ENCODE measurements at places on chromosomes 5 and 9.

DNA sequence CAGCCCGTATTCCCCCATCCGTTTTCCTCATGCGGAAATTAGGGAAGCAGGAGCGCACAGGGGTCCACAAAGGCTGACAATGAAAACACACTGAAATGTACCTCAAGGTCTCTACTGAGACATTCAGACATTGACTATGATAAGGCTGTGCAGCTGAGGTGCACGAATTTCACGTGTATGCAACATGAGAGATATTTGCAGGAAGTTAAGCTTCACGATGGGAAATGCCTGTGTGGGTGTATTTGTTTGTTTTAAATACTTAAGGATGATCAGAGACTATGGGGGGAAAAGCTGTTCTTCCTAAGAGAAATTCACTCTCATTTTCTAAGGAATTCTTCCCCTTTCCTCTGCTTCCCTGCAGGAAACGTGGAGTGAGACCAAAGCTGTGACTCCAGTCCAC is 2.6 kb upstream of the SPATA31E1 start:
- DNase-seq = peak; percentile 11
- peaks cover 3% of the 10 kb centered on the region for H3K4me1 ChIP-seq
- H3K4me3 ChIP-seq = no peak overlapping the region
- no peaks in the 10 kb centered on the region for H3K27me3 ChIP-seq
- H3K27ac ChIP-seq = no peak overlapping the region

- H3K27me3 ChIP-seq = no peaks in the 10 kb centered on the region
- no peak overlapping the region for H3K27ac ChIP-seq
- H3K36me3 ChIP-seq = no peaks in the 10 kb centered on the region
- H3K4me3 ChIP-seq = no peak overlapping the region
Observed at GRCh38 chr5:82205005-82205404, 73.1 kb downstream of the RPS23 start.

GRCh38 chr9:26685818-26686217 is 206.8 kb downstream of the CAAP1 start:
- no peak for DNase-seq
- H3K27me3 ChIP-seq = no peaks in the 10 kb centered on the region
- no peaks in the 10 kb centered on the region for H3K36me3 ChIP-seq
- H3K4me3 ChIP-seq = no peak overlapping the region

GRCh38 chr5:63101870-63102269 is 523.3 kb downstream of the LRRC70 start:
- no peaks in the 10 kb centered on the region for H3K36me3 ChIP-seq
- H3K27ac ChIP-seq = no peak overlapping the region
- H3K4me3 ChIP-seq = no peak overlapping the region

- H3K27me3 ChIP-seq = no peaks in the 10 kb centered on the region
- H3K4me1 ChIP-seq = no peaks in the 10 kb centered on the region
- DNase-seq = no peak
- H3K4me3 ChIP-seq = no peak overlapping the region
Observed at GRCh38 chr5:78757269-78758053, 108.9 kb upstream of the LHFPL2 start.

GRCh38 chr5:37055383-37055990 is 178.9 kb downstream of the NIPBL start:
- no peaks in the 10 kb centered on the region for H3K27me3 ChIP-seq
- no peak overlapping the region for H3K27ac ChIP-seq
- no peak overlapping the region for H3K4me3 ChIP-seq
- no peak for DNase-seq
- H3K4me1 ChIP-seq = no peaks in the 10 kb centered on the region
- H3K36me3 ChIP-seq = peaks cover 5% of the 10 kb centered on the region

GRCh38 chr9:114259798-114260523 is 62.9 kb upstream of the ORM1 start:
- H3K36me3 ChIP-seq = no peaks in the 10 kb centered on the region
- no peak overlapping the region for H3K27ac ChIP-seq
- H3K4me3 ChIP-seq = no peak overlapping the region
- no peak for DNase-seq

DNA sequence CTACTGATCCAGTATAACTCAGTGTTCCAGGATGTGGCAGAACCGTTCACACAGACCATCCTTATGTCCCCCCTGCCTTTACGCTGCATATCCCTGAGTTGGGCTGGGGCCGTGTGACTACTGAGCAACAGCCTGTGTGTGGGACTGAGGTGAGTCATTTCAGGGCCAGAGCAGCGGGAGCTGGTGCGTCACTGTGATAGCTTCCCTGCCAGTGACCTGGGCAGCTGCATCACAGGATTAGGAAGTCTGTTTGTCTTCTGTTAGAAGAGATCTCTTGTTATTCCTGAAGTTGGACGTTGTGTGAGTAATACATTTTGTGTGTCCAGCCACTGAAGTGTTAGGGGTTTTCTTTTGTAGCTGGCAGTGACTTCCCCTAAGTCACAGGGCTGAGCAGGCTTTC is 35.6 kb downstream of the TPPP start:
- H3K4me3 ChIP-seq = no peak overlapping the region
- no peaks in the 10 kb centered on the region for H3K36me3 ChIP-seq
- H3K4me1 ChIP-seq = peaks cover 10% of the 10 kb centered on the region
- peak; percentile 80 for DNase-seq
- H3K27ac ChIP-seq = peak overlapping the region; percentile 82

DNA sequence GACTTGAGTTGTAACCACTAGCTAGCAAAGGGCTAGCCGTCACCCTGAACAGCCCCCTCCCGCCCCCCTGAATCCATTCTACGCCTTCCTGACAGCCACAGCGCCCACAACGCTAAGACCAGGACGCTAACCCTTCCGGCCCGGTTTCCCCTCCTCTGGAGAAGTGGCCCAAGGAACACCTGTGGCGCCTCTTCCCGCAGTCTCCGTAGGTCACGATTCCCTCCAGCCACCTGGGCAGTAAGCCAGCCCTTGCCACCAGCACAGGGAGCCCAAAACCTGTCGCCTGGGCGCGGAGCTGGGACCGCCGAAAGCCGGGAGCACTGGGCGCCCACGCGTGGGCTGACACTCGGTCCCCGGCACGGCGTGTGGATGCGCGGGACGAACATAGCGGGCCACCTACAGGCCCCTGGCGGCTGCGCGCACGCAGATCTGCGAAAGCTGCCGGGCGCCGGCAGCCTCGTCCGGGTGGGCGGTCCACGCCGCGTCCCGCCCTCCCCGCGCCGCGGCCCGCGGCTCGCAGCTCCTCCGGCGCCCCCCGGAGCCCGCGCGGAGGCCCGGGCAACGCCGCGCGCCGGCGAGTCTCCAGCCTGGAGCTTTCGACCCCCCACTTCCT is 596 bp downstream of the IRF1 start:
- DNase-seq = peak; percentile 46
- H3K27ac ChIP-seq = peak overlapping the region; percentile 89
- H3K4me3 ChIP-seq = peak overlapping the region; percentile 90
- peaks cover 19% of the 10 kb centered on the region for H3K4me1 ChIP-seq

- no peak overlapping the region for H3K4me3 ChIP-seq
- DNase-seq = no peak
- H3K27ac ChIP-seq = no peak overlapping the region
- H3K27me3 ChIP-seq = no peaks in the 10 kb centered on the region
Observed at GRCh38 chr5:143635146-143635752, 176.7 kb upstream of the HMHB1 start.

GRCh38 chr5:116876240-116876840 is 301.7 kb upstream of the SEMA6A start:
- no peak overlapping the region for H3K27ac ChIP-seq
- H3K4me3 ChIP-seq = no peak overlapping the region
- no peaks in the 10 kb centered on the region for H3K4me1 ChIP-seq
- no peaks in the 10 kb centered on the region for H3K27me3 ChIP-seq

- DNase-seq = peak; percentile 67
- H3K4me3 ChIP-seq = no peak overlapping the region
- H3K4me1 ChIP-seq = no peaks in the 10 kb centered on the region
- H3K27ac ChIP-seq = no peak overlapping the region
- no peaks in the 10 kb centered on the region for H3K36me3 ChIP-seq
Observed at GRCh38 chr5:103587185-103587748, 24.7 kb upstream of the NUDT12 start.

GRCh38 chr9:85541876-85542275 is 199.9 kb downstream of the AGTPBP1 start:
- H3K27me3 ChIP-seq = no peaks in the 10 kb centered on the region
- no peaks in the 10 kb centered on the region for H3K4me1 ChIP-seq
- no peak for DNase-seq
- no peak overlapping the region for H3K27ac ChIP-seq
- no peak overlapping the region for H3K4me3 ChIP-seq

DNA sequence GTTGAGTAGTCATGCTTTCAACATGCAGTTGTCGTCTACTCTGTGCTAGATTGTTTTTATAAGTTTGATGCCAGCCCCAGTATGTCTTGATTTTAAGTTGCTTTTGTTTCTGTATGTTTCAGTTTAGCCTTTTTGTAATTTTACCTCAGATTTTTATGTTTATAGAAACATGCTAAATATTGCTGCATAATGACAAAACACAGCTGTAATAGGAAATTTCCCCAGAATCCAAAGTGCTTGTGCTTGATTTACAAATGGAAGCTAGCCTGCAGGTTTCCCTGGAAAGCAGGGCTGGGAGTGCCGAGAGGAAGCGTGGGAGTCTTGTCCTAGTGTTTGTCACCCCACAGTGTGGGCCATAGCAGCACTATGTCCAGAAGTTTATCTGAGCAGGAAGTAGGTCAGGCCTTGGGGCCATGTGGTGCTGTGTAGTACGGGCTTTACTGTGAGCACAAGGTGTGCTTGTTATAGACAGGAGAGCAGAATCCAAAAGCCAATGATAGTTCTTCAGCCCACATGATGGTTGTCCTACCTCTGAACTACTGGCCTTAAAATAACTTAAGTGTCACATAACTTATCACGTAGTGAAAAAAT is 100.0 kb upstream of the NREP start:
- no peak for DNase-seq
- no peak overlapping the region for H3K27ac ChIP-seq
- no peak overlapping the region for H3K4me3 ChIP-seq
- H3K27me3 ChIP-seq = no peaks in the 10 kb centered on the region
- no peaks in the 10 kb centered on the region for H3K36me3 ChIP-seq

GRCh38 chr5:171745602-171746001 is 40.0 kb upstream of the SMIM23 start:
- peaks cover under 1% of the 10 kb centered on the region for H3K4me1 ChIP-seq
- no peaks in the 10 kb centered on the region for H3K36me3 ChIP-seq
- H3K4me3 ChIP-seq = no peak overlapping the region

GRCh38 chr5:80195837-80196400 is 59.9 kb downstream of the SERINC5 start:
- no peak overlapping the region for H3K27ac ChIP-seq
- no peaks in the 10 kb centered on the region for H3K36me3 ChIP-seq
- H3K4me3 ChIP-seq = no peak overlapping the region

DNA sequence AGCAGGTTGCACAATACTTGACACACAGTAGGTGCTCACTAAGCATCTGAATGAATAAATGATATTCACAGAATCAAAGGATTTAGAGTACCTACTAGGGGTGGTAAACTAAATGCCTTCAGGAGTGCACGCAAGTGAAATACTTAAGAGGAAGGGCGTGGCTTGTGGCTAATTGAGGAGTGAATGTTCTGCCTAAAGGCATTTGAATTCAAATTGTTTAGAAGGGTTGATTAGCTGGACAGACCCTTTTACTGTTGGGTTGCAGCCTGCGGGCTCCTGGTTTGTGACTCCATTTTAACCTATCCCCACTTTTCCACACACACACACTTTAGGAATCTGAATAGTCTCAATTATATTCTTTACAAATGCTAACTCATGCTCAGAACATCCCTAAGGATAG is 63.1 kb downstream of the PPP2R2B start:
- no peak overlapping the region for H3K4me3 ChIP-seq
- no peaks in the 10 kb centered on the region for H3K4me1 ChIP-seq
- H3K27ac ChIP-seq = no peak overlapping the region
- no peak for DNase-seq
- H3K36me3 ChIP-seq = no peaks in the 10 kb centered on the region

DNA sequence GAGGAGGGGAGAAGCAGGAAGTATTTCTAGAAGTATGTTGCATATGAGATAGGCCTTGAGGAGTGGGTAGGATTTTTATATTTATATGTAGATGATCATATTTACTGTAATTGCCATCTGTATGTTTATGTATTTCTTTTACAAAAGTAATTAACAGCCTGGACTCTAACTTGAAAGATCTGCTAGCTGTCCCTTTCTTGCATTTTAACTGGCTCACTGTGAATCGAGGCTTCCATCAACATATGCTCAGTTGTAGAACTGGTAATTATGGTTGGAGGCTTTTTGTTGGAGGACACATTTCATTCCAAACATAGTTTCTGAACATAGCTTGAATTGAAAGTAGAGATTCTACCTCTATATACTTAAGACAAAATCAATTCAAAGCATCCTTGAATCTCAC is 23.4 kb downstream of the ABLIM3 start:
- H3K27ac ChIP-seq = no peak overlapping the region
- no peaks in the 10 kb centered on the region for H3K36me3 ChIP-seq
- H3K27me3 ChIP-seq = no peaks in the 10 kb centered on the region
- no peaks in the 10 kb centered on the region for H3K4me1 ChIP-seq

DNA sequence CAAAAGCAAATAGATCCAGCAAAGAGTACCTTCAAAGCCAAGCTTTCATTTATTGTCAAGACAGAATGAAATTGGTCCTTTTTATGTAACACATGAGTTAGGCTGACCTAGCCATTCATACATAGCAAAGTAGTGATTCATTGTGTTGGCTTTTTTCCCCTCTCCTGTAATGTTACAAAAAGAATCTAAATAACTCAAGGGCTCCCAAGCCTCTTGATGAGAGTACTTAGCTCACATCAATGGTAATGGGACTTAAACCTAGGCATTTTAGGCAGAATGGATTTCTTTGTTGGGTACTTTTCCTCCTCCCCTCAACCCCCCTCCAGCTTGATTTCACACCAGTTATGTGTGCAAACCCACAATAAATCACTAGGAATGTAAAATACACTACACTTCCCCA is 123.7 kb downstream of the EBF1 start:
- no peak overlapping the region for H3K27ac ChIP-seq
- no peaks in the 10 kb centered on the region for H3K27me3 ChIP-seq
- DNase-seq = peak; percentile 71
- H3K4me1 ChIP-seq = peaks cover 31% of the 10 kb centered on the region
- no peaks in the 10 kb centered on the region for H3K36me3 ChIP-seq

DNA sequence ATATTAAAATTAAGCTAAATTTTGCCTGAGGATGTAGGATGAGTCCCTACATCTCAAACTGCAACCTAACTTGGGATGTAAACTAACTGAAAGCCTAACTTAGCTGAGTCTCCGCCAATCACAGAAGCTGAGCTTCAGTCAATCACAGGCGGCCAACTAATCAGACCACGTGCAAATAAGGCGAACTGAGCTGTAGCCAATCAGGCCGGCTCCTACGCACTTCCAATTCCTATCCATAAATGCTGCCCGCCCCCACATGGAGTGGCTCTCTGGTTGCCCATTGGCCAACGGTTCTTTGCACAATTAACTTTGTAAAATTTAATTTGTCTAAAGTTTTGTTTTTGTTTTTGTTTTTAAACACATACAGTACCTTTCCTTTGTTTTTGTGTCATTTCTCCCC is 13.9 kb upstream of the GPX8 start:
- peaks cover 5% of the 10 kb centered on the region for H3K4me1 ChIP-seq
- H3K36me3 ChIP-seq = no peaks in the 10 kb centered on the region
- H3K27ac ChIP-seq = no peak overlapping the region
- no peak for DNase-seq

- no peak overlapping the region for H3K27ac ChIP-seq
- no peak overlapping the region for H3K4me3 ChIP-seq
- DNase-seq = no peak
- no peaks in the 10 kb centered on the region for H3K36me3 ChIP-seq
- H3K27me3 ChIP-seq = no peaks in the 10 kb centered on the region
- H3K4me1 ChIP-seq = peaks cover 48% of the 10 kb centered on the region
Observed at GRCh38 chr9:131666029-131666428, 73.8 kb downstream of the RAPGEF1 start.

All from endothelial cell of umbilical vein (primary cell).